Spinal cord (tissue), 10 donors: ENCODE measurements at places on chromosomes 3 and 15. TPM values are rescaled to one million over a fixed set of nuclear protein-coding genes. Genes with fewer than 3 reads are reported as not detected.

- H3K4me3 ChIP-seq: no peak overlapping the region
- no peaks in the 10 kb centered on the region for H3K27me3 ChIP-seq
- H3K27ac ChIP-seq: no peak overlapping the region
Measured at GRCh38 chr3:154029926-154030325, 91.3 kb upstream of the ARHGEF26 start.

DNA sequence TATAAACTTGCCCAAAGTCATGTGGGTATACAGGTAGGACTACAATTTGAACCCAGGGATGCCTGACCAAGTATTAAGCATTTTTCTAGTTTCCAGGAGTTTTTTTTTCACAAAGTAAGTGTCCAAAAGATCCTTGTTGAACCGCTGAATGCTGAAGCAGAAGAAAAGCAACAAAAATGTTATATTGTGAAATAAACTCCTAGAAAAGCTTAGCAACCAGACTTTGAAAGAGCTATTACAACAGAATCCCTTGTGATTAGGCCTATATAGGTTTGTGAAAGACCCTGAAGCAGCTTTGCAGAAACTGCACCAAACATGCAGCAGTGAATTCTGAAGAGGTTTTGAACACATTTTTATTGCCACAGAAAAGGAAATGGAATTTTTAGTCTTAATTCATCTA is 236.8 kb downstream of the TUSC7 start:
- H3K27me3 ChIP-seq: no peaks in the 10 kb centered on the region
- no peaks in the 10 kb centered on the region for H3K4me1 ChIP-seq
- no peak overlapping the region for H3K4me3 ChIP-seq

Gene PLXNA1
- total RNA-seq: 30.1 TPM

Gene CA12
- total RNA-seq: 25.1 TPM

GRCh38 chr3:149395107-149396089 is 17.9 kb upstream of the TM4SF1 start:
- no peaks in the 10 kb centered on the region for H3K4me1 ChIP-seq
- no peaks in the 10 kb centered on the region for H3K36me3 ChIP-seq
- H3K27me3 ChIP-seq: no peaks in the 10 kb centered on the region
- no peak for DNase-seq
- H3K27ac ChIP-seq: no peak overlapping the region
- no peak overlapping the region for H3K4me3 ChIP-seq

Gene IL17RB
- total RNA-seq: 12.1 TPM

Gene OR5K2
- total RNA-seq: not detected
